ENCODE measurements at places on chromosomes 13 and 19.
A peak's percentile ranks its signal among the peaks of the same experiment; 100 is the strongest.

DNA sequence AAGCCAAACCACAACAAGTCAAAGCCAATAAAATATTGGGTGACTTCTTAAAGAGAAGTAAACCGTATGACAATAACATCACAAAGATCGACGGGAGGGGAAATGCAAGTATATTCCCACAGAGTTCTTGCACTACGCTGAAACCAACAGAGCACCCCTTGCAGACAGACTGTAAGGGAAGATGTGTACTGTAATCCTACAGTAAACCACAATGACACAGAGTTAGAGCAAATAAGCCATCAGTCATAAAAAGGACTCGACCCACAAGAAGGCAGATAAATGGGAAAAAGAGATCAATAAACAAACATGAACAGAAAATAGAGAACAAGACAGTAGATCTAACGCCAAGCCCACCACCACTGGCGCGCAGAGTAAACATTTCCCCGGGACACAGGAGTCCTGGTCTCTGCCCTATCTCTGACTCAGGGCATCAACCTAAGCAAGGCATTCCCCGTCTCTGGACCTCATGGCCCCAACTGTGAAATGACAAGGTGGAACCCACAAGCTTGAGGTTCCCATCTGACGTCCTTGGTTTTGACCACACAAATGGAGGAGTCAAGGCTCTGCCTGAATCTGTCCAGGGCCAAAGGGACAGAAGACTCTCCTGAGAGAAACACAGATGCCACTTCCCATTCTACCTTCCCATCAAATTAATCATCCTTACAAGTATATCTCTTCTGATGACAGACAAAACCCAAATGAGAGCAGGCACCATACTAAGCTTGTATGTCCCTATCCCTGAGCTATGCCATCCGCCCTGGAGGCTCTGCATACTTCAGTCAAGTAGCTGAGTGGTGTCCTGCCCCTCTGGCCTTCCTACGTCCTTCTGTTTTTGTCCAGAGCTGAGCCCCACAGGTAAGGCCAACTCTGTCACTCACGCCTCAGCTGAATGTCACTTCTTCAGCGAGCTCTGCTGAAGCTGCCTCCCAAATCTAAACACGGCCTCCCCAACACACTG lies 15.0 kb downstream of the SAFB2 start:
- ATAC-seq = no peak

DNA sequence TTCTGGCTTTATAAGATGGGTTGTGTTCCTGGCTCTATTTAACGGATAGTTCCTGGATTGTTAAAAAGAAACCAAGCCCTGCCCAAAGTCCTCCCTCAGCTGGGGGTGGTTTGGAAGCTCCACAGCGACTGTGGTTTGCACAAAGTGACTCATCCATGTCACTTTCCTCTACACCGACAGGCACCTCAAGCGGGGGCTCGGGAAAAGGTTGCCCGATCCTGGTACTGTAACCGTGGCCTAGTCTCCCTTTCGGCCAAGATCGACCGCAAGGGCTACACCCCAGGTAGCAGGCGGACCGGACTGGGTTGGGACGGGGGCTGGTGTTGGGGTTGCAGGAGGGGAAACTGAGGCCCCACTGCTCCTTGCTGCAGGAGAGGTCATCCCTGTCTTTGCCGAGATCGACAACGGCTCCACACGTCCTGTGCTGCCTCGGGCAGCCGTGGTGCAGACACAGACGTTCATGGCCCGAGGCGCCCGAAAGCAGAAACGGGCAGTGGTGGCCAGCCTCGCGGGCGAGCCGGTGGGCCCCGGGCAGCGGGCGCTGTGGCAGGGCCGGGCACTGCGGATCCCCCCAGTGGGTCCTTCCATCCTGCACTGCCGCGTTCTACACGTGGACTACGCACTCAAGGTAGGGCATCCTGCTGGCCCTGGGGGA lies 1.6 kb downstream of the ARRDC2 start:
- no peak for ATAC-seq

DNA sequence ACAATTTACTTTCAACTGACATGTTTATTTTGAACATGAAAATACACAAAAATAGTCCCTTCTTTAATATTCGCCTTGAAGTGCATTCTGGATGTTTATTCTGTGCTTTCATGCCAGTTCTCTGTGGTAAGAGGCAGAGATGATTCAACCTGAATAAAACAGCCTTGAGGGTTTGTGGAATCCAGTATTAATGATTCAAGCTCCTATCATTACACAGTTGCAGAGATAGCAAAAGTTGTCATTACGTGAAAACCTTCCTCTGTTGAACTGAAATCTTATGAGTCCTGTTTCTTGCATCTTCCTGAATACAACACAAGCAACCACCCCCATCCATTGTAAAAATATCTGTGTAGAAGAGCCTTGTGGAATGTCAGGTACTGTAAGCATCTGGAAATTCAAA lies 142.3 kb upstream of the HTR2A start:
- no peak for ATAC-seq

- peak; percentile 97 for ATAC-seq
Observed at GRCh38 chr19:12603714-12604113, 6.9 kb downstream of the ZNF490 start.

DNA sequence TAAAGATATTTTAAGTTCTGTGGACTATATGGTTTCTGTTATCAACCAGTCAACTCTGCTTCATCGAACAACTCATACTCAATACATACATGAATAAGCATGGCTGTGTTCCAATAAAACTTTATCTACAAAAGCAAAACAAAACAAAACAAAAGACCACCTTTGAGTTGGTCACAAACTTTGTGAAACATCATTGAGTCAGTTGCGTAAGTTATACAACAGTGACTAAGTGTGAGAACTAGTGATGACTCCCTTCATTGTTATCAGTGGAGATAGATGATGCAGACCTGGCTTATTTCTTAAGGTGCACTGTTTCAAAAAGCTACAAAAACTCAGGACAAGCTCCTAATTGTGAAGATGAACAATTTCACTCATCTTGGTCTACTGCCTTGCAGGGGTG lies 14.5 kb upstream of the KLK4 start:
- ATAC-seq = no peak

- no peak for ATAC-seq
Observed at GRCh38 chr13:48818495-48819356, 157.0 kb upstream of the FNDC3A start.

DNA sequence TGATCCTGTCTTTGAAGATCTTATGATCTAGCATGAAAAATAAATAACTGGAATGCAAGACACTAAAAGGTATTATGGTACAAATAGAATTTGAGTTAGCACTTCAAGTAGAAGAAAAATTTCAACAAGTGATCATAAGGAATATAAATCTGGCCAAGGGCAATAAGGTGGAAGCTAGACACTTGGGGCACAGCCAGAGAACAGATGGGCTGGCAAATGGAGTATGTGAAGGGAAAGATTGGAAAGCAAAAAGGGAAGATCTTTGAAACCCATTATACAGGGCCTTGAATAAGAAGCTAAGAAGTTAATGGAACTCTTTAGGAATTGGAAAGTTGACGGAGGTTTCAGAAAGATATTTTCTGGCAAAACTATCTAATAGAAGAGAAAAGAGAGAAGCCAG lies 61.0 kb downstream of the MZT1 start:
- ATAC-seq = no peak

GRCh38 chr13:20489185-20489820 lies 36.4 kb downstream of the CRYL1 start:
- no peak for ATAC-seq

- ATAC-seq = no peak
Observed at GRCh38 chr13:37070956-37071355, 11.5 kb upstream of the SUPT20H start.

GRCh38 chr19:33977756-33978685 lies 181.4 kb downstream of the KCTD15 start:
- no peak for ATAC-seq

DNA sequence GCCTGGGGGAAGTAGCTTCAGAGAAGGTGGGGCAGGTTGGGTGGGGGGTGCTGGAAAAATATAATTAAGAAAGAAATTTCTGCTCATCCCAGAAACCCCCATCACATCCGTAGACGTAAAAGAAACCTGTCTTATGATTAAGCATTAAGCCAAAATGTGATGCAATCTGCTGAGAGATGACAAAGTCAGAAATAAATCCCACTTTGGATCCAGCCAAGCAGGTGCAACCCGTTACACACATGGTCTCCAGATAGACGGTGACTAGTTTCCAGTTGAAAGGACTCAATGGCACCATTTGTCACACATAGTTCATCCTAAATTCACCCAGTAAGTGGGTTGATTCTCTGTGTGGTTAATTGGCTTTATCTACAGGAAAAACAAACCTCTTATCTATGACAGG lies 34.1 kb downstream of the PSG5 start:
- no peak for ATAC-seq

GRCh38 chr13:30810801-30811200 lies 75.5 kb downstream of the ALOX5AP start:
- no peak for ATAC-seq

DNA sequence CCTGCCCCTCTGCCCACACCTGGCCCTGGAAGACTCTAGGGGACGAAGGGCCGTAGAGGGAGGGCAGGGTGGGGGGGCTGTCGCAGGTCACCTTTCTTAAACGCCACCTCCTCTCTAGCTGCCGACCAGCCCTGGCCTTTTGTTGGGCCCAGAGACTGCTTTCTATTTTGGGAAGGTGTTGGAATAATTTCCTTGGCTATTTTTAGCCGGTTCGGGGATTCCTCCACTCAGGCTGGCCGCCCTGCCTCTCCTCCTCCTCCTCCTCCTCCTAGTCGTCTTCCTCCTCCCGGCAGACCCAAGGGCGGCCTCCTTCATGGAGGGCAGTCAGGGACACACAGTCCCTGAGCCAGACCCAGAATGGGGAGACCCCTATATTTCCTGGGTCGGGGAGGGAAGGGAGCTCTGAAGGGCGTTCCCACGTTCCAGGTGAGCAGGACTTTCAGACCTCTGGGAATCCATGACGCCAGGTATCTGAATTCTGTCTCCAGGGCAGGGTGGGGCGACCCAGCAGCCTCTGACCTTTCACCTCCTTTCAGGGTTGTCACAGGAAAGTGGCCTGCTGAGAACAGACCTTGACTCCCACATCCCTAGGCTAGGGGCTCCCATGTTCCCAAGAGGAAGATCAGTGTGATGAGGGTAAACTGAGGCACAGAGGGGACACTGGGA lies 19.9 kb downstream of the GADD45B start:
- ATAC-seq = no peak

- no peak for ATAC-seq
Observed at GRCh38 chr19:10226376-10227025, 4.6 kb downstream of the S1PR2 start.

- ATAC-seq = no peak
Observed at GRCh38 chr13:39353988-39354387, 249.0 kb downstream of the LHFPL6 start.

GRCh38 chr19:48271531-48272151 lies 1.8 kb downstream of the ZNF114 start:
- ATAC-seq = peak; percentile 85

- ATAC-seq = no peak
Observed at GRCh38 chr19:43527860-43528622, 1.0 kb upstream of the ETHE1 start.

Measured in stimulated activated memory B cell treated with anti-CD40 and anti-IgM and Interleukin-4, amounts not matched to agents 10 μg/mL and 1 μg/mL and 100 μg/mL, for 72 hours (primary cell).